ENCODE measurements at places on chromosomes 12 and 14.

DNA sequence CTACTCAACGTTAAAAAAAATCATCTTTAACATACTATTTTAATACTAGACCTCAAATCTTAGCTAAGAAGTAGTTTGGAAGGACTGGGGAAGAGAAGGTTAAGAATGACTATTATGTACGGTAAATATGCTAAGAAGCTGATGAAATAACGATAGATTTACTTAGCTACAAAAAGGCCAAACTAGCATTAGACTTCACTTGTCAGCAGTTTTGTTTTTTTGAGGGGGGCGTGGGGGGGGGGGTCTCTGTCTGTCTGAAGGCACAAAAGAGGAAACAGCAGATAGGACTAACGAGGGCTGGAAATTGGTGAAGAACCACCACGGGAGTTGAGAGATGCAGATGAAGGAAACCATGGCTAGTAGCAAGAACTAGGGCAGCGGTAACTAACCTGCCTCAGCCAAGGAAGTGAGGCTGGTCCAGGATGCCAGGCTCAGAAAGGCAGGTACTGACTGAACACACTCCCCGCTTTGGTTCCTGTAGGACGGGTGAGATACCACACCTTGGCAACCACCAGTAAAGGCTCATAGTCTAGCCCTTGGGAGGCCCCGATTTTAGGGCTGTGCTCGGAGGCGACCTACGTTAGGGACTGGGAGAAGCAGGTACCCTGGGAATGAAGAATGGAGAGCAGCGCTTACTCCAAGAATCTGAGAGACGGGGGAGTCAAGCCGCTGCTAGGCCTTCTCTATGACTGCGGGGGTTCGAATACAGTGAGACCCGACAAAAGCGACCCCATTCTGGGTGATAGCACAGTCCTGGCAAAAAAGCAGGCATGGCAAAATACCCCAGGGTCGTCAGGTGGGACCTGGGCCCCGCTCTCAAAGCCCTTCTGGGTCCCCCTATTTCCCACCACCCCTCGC, 675 bp downstream of the NEDD8 start:
- no peak for DNase-seq

DNA sequence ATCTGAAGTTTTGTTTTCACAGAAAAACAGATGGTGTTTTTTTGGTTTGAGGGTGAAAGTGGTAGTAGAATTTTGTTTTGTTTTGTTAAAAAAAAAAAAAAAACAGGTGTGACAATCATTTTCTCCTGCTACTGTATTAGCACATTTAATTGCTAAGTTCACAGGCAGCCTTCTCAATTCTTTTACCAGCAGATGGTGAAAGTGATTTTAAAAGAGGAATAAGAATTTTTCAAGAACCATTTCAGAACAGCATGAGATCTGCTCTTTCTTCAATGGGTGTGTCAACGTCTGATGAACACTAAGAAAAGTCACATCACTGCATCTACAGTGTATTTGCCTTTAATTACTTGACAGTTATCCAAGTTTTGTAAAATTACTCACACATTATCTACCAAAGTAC, 303.7 kb upstream of the USP15 start:
- no peak for DNase-seq

DNA sequence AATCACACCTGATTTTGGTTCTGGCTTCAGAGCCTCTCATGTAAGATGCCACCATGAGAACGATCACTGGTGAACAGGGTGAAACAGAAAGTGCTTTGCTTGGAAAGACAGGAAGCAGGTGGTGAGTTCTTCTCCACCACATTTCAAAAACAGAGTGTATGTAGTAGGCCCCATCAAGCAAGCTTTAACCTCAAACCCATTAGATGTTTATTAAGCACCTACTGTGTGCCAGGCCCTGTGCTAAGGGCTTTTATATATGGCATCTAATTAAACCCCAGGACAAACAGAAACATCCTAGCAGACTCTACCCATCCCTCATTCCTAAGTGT, 47.8 kb upstream of the MED13L start:
- no peak for DNase-seq

- no peak for DNase-seq
Observed at GRCh38 chr14:100086361-100086760, 21.1 kb downstream of the EVL start.

DNA sequence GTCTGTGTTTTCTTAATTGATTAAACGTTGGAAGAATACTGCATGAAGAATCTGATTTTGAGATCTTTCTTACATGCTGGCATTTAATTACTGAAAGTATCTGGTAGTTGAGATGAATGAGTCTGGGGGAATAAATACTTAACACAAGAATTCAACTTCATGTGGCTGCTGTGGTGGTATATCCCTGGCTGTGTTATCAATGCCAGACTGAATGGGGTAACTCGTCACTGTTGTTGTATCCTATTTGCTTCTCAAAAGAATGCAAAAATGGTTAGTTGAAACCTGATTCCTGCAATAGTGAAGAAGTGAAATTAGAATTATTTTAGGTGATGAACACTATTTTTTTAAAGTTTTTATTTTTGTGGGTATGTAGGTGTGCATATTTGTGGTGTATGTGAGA, 72.5 kb downstream of the HMGA2 start:
- no peak for DNase-seq

- DNase-seq, result no peak
Observed at GRCh38 chr12:96436366-96437170, 36.3 kb upstream of the CDK17 start.

GRCh38 chr14:49405291-49405690, 180.9 kb downstream of the RPS29 start:
- DNase-seq, result no peak

DNA sequence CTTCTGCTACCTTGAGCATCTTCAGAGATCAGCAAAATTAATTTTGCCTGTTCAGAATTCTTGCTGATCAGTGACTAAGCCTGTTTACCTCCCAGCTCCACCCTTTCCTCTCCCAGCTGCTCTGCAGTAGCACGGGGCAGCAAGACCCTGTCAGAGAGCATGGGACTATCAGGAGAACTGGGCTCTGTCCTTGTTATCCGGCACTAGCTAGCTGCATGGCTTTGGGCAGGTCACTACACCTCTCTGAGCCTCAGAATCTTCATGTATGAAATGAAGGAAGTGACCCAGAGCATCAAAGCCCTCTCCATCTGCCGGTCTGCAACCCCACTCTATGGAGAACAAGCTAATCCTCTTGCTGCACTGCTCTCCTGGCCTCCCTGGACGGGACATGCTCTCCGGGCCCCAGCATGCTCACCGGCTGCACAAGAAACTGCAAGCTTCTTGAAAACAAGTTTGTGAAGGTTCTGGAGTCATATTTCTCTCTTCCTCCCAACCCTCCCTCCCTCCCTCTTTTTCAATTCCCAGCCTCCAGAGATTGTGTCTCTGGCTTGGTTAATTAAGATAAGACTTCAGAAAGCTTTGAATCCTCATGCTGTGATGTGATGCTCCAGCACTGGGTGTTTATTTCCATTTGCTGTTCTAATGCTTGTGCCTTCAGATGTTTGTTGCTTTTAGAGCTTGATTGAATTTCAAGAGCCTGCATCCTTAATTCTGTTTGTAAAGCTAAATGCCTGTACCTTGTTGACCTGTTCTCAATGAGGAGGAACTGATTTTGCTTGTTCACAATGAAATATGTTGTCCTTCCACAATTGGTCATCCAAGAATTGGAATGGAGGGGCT, 101.1 kb downstream of the CRACR2A start:
- DNase-seq, result no peak

- no peak for DNase-seq
Observed at GRCh38 chr12:71107936-71108335, 49.9 kb downstream of the TSPAN8 start.

GRCh38 chr12:1199700-1200099, 208.7 kb downstream of the ERC1 start:
- DNase-seq, result no peak

DNA sequence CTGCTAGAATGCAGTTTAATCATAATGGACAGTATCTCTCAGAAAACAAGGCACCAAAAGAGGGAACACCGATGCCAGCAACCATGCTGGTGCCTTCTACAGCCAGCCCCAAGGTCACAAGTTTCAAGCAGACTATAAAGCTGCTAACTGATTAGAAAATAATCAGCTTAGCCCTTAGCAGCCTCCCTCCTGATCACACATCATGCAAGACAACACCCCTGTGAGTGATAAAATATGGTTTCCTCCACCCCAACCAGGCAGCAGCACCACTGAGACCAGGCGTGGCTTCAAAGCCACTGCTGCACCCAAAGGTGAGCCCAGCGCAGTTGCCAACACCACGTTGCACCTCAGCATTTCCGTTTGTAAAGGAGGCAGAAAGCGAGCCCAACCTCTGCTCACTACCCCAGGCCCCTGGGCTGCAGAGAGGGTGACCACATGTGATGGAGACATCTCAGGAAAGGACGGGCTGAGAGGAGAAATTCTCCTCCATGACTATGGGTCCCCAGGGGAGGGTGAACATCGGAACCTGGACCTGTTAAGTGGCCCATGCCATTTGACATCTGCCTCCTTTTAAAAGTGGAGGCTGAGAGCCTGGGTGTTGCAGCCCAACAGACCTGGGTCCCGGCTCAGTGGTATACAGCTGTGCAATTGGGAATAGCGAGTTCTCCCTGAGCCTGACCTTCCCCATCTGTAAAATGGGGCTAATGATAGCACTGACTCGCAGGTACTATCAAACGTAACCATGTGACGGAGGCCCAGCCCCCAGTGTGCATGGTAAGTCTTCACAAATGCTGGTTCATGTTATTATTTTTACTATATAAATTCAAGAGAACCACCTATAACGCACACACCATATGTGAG, 11.5 kb downstream of the ZFP36L1 start:
- no peak for DNase-seq

DNA sequence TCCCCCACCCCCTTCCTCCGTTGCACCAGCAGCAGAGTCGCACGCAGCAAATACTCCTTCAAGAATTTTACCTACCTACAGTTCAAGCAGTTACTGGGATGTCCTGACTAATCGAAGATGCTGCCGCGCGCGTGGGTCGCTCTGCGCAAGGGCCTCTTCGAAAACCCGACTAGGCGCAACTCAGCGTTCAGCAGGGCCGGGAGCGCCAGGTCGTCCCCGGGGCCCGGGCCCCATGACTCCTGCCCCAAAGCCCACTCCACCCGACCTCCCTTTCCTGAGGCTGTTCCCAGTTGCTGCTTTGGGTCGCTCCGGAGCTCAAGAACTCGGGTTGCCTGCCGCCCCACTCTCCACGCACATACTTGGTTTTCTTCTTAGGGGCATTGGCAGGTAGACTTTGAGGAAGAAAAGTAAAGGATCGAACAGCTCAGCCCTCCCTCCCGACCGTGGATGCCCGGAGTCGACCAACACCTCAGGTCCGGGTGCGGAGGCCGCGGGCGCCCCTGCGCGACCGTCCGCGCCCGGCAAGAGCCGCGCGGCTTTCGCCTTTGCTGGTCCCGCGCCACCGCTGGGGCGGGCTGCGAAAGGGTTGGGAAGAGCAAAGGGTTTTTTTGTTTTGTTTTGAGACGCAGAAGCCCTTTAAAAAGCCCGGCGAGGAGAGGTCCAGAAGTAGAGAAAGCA, 1.9 kb downstream of the BMP4 start:
- DNase-seq, result no peak

DNA sequence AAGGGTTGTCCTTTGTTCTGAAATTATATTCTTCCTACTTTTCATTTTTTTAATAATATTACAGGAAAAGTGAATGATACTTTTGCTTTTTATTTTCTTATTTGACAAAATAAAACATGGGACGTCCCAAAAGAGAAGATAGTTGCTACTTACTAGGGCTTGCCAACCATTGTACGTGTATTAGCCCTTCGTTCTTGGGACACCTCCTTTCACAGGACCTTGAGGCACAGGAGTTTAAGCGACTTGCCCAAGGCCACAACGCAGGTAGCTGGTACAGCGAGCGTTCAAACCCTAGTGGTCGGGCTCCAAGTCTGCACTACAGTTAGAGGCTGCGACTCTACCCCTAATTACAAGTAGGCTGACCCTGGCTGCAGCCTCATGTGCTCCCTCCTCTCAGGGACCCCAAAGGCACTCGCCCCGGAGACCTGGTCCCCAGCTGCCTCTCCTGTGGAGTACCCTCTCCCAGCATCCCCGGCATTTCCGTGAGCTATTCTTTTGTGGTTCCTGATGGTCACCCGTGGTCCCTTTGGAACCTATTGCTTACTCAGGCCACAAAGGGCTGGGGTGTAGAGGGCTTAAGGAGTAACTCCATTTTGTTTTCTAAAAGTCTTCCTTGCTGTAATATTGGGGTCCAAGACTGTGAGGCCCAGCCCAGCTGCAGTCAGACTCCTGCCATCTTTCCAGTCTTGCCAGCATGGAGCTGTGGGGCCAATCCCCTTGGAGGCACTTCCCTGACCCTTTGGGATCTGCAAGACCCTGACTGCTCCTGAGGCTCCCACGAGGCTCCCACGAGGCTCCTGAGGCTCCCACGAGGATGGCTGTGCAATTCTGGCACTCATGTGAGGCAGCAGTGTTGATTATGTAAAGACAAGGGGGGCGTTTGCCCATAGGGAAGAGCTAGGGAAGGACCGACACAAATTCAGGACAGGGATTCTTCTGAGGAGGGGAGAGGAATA, 49.7 kb downstream of the IQSEC3 start:
- DNase-seq, result no peak

DNA sequence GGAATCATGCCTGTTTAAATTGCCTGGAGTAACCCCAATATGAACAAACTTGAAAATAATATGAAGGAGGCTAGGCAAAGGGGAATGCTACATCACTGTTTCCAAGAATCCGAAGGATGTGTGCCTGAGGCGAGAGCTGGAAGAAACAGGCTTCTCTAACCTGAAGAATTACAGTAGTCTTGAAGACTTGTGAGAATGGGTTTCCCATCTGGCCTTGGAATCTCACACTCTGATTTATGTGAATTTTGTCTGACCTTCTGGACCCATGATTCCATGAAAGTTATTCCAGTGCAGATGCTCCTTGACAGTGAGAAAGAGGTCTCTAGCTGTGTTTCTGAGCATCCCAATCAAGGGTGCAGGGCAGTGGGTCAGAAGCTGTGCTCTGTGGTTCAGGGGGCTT, 122.1 kb upstream of the PARP11 start:
- DNase-seq, result no peak

- no peak for DNase-seq
Observed at GRCh38 chr14:77976591-77976990, 176.7 kb downstream of the ADCK1 start.

- DNase-seq, result no peak
Observed at GRCh38 chr12:88401155-88401554, 179.1 kb downstream of the KITLG start.

DNA sequence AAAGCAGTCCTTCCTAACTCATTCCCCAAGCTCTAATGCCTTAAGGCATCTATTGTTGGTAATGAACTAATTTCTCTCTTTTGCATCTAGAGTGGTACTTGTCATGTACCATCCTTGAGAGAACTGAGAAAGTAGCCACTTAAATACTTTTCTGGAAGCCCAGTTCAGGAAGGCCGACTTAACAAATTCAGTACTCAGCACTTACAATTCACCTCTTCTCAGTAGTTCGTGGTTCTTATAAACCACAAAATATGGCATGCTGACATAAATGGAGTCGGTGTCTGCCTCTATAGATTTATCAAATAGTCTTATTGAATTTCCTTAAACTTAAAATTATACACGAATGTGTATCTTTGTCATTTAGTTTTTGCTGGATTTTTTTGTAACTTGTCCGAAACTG, 9.4 kb upstream of the COCH start:
- no peak for DNase-seq

DNA sequence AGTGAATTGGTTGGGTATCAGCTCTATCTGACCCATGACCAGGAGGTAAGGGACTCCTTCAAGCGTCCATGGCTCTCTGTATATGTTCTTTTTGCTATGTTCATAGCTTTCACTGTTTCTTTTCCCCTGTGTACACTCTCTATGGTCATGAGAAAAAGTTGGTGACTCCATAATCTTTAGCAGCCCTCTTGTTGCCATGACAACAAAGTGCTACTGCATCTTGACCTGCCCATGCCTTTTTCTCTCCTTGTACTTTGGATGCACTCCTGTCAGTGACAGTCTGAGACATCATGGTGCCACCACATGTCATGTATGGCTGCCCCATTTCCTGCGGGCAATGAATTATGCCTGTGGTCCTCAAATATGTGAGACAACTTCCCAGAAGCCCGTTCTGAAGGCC, 280.2 kb downstream of the TMEM121 start:
- DNase-seq, result no peak

All from GM04504 (cell line).